ENCODE measurements at places on chromosomes 5 and 9. TPM values are rescaled to one million over a fixed set of nuclear protein-coding genes. Genes with fewer than 3 reads are reported as not detected.

PRELID2 gene
- total RNA-seq = 27.9 TPM

TSSK1B gene
- 0.50 TPM for total RNA-seq

GLRA1 gene
- total RNA-seq = not detected

PCDH1 gene
- total RNA-seq = 2.3 TPM

MED10 gene
- total RNA-seq = 13.5 TPM

AK6 gene
- total RNA-seq = 34.3 TPM

ANKRD18A gene
- not detected for total RNA-seq

MEIKIN gene
- not detected for total RNA-seq

RASEF gene
- total RNA-seq = 1.2 TPM

SLC6A7 gene
- not detected for total RNA-seq

SPAAR gene
- 0.17 TPM for total RNA-seq

ACOT12 gene
- total RNA-seq = 2.0 TPM

SPINK13 gene
- not detected for total RNA-seq

RAB3C gene
- total RNA-seq = not detected

TEK gene
- total RNA-seq = 0.51 TPM

TAF11L10 gene
- not detected for total RNA-seq

PCDHGB1 gene
- total RNA-seq = 3.1 TPM

GALNT12 gene
- 18.2 TPM for total RNA-seq

UBE2QL1 gene
- not detected for total RNA-seq

SLC46A2 gene
- total RNA-seq = not detected

WNK2 gene
- under 0.01 TPM for total RNA-seq

SLC23A1 gene
- not detected for total RNA-seq

GGTA1 gene
- total RNA-seq = under 0.01 TPM

PAEP gene
- total RNA-seq = not detected

CCNO gene
- not detected for total RNA-seq

POLE3 gene
- 17.3 TPM for total RNA-seq

EDIL3 gene
- total RNA-seq = 9.2 TPM

ROPN1L gene
- total RNA-seq = 0.17 TPM

IFNB1 gene
- total RNA-seq = 0.17 TPM

MLANA gene
- total RNA-seq = not detected

FAM219A gene
- total RNA-seq = 5.3 TPM

SPINK6 gene
- not detected for total RNA-seq

IL17B gene
- not detected for total RNA-seq

Measured in fibroblast of lung (primary cell).